Right lung (tissue), 10 donors: ENCODE measurements at places on chromosomes 11 and 22. TPM values are rescaled to one million over a fixed set of nuclear protein-coding genes. Genes with fewer than 3 reads are reported as not detected.

DNA sequence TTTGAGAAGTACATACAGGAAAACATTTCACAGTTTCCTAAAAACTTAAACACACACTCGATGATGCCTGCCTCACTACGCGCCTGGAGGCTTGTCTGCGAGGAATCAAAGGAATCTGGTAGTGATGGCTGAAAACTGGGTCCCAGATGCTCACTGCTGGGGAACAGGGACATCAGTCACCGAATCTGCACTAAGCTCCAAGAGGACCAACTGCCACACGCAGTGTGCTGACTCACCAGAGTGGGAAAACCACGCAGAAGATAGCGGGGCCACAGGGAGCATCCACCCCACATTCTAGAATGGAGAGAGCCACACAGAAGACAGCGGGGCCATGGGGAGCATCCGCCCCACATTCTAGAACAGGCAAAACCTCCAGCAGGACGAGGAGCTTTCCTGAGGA lies 24.3 kb upstream of the MOB2 start:
- no peak for DNase-seq

DNA sequence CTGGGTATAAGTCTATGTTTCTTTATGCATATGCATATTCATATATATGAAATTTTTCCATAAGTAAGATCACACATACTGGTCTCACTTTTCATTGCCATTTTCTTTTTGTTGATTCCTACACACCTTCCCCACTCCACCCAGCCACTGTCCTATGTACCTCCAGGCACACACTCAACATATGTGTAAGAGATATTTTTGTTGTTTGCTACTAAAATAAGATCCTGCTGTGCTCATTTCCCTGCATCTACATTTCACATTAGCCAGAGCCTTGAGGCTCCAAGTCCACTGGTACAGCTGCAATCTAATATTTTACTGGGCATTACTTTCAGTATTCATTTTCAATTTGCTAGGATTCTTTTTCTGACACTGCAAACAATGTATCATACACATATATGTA lies 8.1 kb upstream of the KRTAP5-10 start:
- DNase-seq, result no peak

DNA sequence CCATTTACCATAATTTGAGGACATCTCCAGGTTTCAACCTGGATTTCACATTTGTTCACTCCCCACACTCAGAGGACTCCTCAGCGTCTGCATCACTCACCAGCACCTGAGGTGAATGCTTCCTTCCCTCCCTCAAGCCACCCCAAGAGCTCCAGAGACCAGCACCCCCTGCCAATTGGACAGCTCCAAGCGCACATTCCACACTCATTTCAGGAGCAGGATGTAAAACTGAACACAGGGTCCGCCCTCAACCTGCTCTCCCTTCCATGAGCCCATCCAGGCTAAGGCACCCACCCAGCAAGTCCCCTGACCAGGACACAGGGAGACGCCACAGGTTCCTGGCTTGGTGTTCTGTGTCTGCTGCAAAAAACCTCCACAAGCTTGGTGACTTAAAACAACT lies 3.9 kb downstream of the SCGB1D1 start:
- DNase-seq, result no peak

- DNase-seq, result no peak
These were observed 5.1 kb downstream of the MAPK8IP2 start for GRCh38 chr22:50605613-50606074.

DNA sequence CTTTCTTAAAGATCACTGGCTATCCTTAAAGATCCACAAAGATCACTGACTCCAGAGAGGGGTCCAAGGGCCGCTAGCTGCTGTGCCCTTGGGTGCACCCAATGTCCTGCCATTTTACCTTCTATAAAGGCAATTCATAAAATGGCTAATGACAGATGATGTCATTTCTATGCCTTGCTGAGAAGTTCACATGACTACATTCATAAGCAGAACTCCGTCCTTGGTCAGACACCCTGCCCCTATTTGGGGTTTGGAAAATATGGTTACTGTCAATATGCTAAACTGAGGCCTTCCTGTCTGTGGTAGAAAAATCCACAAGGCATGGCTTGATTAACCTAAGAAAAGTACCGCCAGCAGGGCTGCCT lies 60.9 kb upstream of the BMAL1 start:
- DNase-seq, result no peak

Gene PRAME
- polyA plus RNA-seq, result not detected

Gene MED15
- polyA plus RNA-seq, result 50.7 TPM

- DNase-seq, result no peak
These were observed 87.6 kb upstream of the TIMP3 start for GRCh38 chr22:32713737-32714457.
